ENCODE measurements at places on chromosomes 16 and 17.

DNA sequence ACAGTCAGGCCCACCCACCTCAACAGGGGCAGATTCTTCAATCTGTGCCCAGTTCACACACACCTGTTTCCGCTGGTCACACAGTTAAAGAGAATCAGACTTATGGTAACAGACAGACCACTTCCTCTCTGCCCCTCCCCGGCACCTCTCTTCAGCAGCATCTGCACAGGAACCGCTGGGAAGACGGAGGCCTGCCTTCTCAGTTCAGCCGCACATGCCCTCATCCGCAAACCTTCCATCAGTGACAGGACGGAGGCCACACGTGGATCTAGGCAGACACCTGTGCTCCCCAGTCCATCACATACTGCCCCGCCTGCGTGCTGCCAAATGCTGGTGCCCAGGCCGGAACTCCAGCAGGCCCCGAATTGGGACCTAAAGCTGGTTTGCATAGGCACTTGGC is 10.3 kb downstream of the PHB1 start:
- DNase-seq, result no peak

GRCh38 chr17:75356260-75356937 is 49.1 kb downstream of the GRB2 start:
- DNase-seq, result no peak

DNA sequence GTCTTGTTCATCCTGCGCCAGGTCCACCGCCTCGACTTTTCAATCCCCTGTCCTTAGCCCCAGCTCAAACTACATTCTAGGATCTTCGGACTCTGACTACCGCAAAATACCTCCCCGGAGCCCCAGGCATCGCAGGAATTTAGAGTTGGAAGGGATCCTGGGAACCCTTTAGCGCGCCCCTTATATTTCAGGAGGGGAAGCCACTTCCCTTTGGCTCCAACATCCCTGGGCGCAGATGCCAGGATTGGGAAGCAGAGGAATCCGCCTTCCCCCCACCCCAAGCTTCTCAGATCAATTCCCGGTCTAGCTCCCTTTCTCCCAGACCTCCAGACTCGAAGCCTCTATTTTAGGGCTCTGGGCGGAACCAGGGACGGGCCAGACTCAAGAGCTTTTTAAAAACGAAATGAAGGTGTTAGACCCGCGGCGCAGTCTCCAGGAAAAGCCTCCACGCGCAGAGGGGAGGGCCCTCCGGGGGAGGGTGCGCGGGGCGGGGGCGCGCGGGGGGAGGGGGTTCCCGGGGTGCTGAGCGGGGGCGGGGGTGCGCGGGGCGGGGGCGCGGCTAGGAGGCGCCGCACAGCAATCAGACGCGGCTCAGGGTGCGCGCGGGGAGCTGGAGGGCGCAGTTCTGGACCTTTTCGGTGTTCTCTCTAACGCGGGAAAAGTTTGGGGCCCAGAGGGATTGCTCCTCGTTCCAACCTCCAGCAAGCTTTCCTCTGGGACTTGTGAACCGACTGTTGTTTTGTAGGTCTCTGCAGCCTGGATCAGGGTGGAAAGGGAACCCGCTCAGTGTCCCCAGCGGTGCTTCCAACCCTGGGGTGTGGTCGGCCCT is 1.6 kb downstream of the AHSP start:
- DNase-seq, result no peak

GRCh38 chr17:17638467-17638866 is 42.8 kb upstream of the RAI1 start:
- no peak for DNase-seq

DNA sequence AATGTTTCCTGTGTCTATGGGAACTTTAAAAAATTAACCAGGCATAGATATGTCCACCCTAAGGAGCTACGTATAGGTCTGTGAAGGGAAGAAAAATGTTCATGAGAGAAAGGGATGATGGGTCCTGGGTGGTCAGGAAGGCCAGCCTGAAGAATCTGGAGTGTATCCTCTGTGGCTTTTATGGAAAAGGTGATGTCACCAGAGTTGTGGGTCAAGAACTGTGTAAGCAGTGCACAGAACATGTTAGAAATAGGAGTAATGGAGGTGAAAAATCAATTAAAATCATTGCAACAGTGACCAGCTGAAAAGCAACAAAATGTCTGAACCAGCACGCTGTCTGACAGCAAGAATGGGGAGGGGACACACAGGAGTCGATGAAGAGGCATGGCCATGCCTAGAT is 68.5 kb downstream of the USP31 start:
- DNase-seq, result no peak

GRCh38 chr17:80847496-80848230 is 144.0 kb upstream of the CHMP6 start:
- no peak for DNase-seq

DNA sequence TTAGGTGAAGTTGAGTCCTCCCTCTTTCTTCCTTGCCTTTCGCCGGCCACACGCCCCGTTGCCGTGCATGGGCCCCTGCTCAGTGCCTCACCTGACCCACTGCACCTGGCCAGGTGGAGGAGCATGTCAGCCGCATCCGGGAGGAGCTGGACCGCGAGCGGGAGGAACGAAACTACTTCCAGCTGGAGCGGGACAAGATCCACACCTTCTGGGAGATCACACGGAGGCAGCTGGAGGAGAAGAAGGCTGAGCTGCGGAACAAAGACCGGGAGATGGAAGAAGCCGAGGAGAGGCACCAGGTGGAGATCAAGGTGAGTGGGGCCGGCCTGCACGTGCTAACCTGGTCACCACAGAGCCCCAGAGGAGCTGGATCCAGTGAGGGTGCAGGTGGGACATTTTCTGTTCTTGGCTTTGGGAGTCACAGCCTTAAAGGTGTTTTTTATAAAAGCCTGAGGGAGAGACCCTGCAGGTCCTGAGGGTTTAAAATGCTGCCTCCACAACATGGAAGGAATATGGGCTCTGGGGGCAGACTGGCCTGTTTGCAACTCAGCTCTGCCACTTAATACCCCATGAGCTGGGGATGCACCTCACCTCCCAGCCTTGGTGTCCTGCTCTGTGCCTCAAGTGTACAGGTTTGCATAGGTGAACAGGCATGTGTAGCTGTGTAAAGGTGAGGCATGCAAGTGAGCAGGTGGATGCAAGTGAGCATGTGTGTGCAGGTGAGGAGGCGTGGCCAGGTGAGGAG is 12.1 kb upstream of the DBNDD1 start:
- no peak for DNase-seq

Measured in dorsolateral prefrontal cortex (tissue), 122 donors.